ENCODE measurements at places on chromosomes 5 and 9.

- no peak for DNase-seq
Observed at GRCh38 chr9:137349471-137350033, 47.5 kb upstream of the NRARP start.

DNA sequence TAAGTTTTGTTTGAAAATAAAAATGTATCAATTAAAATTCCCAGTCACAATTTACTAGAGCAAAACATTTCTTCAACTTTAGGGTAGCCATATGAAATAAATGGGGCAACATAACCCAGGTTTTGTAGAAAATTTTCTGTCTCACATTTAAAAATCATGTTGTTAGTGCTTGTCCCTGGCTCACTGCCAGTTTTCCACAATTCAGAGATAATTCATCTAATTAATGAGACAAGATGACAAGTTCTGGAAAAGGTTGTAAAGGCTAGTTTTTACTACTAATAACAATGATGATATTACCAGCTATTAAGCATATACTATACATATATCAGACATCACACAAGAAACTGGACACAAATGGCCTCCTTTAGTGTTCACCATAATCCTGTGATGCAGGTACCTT is 45.9 kb downstream of the MEGF9 start:
- DNase-seq = no peak

DNA sequence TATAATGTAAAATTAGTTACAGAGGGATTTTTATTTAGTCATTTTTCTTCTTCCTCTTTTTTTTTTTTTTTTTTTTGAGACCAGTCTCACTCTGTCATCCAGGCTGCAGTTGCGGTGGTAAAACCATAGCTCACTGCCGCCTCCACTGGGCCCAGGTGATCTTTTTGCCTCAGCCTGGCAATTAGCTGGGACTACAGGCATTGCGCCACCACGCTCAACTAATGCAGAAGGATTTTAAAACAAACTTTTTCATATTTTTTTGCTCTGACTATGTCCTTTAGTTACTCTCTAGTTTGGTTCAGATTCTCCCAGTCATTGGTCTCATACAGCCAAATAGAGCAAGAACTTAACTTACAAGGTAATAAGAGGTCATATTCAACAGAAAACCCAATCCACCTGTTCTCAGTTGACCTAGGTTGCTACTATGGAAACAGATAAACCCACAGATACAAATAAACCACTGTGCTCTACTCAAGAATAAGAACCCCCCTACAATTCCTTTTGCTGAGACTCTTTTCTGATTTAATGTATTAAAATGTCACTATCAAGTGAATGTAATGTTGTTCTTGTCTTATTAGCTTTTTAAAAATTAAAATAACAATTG is 50.1 kb upstream of the TTC39B start:
- DNase-seq = peak; percentile 23

DNA sequence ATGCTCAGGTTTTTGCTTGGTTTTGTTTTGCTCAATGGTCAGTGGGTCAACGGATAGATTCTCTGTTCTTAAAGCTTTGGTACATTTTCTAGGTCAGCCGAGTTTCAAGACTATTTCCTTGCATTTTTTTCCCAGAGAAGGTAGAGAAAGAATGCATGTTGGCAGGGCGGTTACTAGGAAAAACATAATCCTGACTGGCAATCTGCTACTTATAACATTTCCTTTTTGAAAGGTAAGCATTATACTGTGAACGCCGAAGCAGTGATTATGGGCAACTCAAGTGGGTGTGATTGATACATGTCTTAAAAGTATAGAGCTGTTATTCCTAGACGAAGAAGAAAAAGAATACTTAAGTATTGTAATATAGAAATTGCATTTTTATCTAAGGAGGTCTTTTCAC is 273.2 kb downstream of the MAST4 start:
- no peak for DNase-seq

DNA sequence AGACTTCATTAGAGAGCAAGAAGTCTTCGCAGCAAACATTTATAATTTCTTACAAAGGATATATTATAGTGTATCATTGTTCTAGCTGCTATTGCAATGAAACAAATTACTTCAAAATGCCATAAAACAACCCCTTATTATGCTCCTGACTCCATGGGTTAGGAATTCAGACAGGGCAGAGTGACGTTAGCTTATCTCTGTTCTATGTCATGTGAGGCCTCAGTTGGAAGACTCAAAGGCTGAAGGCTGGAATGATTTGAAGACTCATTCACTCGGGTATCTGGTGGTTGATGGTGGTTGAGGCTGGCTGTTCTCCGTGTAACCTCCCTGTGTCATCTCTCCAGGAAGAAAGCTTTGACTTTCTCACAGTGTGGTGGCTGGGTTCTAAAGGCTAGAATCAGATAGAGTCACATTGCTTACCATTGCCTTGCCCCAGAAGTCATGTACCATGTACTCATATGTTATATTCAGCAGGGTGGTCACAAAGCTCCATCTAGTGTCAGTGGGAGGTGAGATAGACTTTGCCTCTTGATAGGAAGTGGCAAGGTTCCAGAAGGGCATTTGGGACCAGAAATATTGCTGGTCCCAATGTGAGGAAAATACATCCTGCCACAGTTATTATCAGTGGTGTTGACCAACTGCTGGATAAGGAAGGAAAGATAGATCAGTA is 226.9 kb downstream of the TMEM38B start:
- no peak for DNase-seq

GRCh38 chr9:113026200-113026599 is 14.2 kb upstream of the ZNF883 start:
- DNase-seq = no peak

GRCh38 chr9:5466766-5467165 is 16.4 kb downstream of the CD274 start:
- DNase-seq = no peak

- DNase-seq = no peak
Observed at GRCh38 chr9:91143642-91144041, 218.1 kb downstream of the AUH start.

GRCh38 chr9:127237801-127238200 is 26.8 kb upstream of the GARNL3 start:
- DNase-seq = no peak

DNA sequence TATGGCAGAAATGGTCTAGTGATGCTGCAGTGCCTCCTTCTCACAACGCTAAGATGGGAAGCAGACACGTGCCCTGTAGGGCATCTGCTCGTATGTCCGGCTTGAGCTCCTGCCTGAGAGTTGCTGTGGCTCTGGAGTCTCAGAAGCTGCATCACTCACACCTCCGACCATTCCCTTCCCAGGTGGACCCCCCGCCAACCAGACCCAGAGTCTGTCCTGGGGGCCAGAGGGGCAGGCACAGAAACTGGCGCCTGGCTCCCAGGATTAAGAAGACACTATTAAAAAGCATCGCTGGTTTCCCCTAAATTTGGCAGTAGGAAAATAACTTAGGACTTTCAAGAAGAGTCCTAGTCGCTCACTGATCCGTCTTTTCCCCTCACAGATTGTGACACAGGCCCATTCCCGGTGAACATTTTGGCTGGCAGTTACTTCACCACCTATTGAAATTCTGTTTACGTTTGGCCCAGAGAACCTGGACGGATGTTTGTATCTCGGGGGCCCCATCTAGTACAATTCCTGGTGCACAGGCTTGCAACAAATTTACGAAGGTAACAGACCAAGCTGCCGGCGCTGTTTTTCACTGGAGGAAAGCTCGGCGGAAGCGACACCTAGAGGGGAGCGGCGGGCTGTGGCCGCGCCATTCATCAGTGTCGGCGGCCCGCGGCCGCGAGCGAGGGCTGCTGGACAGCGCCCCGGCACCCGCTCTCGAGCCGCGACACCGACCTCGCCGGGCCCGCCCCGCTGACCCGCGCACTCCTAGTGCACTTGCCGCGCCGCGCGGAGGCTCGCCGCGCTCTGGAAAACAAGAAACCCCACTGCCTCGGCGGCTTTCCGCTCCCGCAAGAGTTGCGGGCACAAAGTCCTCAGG is 1.6 kb downstream of the FSTL4 start:
- peak; percentile 61 for DNase-seq

DNA sequence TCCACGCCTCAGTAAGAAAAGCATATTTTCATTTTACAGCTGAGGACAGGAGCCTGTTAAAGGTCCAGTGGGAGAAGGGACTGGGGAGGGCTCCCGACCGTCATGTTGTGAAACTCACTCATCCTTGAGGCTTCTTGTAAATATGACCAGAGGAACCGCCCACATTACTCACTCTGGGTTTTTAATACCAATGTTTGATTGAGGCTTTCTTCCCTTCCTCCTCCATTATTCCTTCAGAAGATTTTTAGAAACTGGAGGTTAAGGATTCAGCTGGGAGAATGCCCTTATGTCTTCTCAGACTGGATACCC is 61.4 kb upstream of the GLRX start:
- no peak for DNase-seq

DNA sequence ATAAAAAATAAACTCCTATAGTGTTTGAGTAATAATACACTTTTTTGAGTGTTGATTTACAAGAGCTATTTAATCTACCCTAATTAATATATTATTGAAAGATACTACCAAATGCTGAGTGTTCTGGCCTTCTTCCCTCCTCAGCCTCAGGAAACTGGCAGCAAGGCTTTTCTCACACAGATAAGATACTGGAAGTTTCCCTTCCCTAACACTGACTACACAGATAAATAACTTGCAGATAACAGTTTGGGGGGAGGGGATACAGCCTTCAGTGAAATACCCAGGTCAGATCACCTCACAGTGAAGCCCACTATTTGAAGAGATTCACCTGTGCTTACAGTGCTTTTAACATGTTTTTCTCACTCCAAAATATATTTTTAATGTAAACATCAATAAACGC is 1.6 kb upstream of the NIPSNAP3A start:
- no peak for DNase-seq

DNA sequence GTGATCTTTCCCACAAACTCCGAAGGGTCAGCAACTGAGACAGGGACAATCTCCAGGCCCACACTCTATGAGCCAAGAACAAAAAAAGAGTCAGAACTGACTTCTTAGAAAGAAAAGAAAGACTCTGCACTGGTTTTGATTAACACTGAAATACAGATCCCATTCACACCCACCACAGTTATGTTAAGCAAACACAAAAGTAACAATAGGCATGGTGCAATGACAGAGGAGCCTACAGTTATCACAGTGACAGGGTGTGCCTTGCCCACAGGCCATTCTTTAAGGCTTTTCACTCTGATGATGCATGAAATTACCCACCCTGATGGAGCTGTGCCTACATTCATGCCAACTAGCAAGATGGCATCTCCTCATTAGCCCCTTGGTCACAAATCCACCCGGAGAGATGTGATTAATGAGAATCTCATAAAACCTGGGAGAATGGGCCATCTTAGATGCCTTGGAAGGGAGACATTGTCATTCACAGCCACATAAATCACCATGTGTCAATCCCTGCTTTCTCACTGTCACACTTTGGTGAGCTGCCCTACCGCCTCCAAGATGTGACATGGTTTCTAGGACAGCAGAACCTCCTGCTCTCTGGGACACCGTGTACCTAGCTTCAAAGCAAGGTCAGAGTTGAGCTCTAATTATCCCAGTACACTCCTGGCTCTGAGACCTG is 27.6 kb upstream of the FSTL4 start:
- DNase-seq = no peak

- no peak for DNase-seq
Observed at GRCh38 chr9:120412425-120412951, 167.5 kb downstream of the CDK5RAP2 start.

DNA sequence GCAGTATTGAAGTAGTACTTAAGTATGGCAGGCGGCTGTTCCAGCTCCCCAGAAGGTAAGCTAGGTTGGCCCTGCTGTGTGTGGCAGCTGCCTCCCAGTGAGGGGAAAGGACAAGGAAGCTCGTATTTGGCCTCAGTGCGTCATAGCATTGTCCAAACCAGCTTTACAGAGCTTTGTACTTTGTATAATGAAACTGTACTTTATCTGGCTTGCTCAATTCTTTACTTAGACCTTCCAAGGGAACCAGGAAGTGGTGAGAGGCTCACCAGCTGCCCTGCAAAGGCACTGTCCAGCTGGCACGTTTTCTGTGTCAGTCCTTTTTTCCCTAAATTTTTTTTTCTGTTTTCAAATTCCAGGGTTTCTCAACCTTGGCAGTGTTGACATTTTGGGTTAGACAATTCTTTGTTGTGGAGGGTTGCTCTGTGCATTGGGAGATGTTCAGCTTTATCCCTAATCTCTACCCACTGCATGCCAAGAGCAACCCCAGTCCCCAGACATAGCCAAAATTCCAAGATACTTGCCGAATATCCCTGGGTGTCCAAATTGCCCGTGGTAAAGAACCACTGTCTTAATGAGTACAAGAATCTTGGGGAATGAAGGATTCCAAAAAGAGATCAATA is 474.5 kb downstream of the LRRC70 start:
- DNase-seq = peak; percentile 31

DNA sequence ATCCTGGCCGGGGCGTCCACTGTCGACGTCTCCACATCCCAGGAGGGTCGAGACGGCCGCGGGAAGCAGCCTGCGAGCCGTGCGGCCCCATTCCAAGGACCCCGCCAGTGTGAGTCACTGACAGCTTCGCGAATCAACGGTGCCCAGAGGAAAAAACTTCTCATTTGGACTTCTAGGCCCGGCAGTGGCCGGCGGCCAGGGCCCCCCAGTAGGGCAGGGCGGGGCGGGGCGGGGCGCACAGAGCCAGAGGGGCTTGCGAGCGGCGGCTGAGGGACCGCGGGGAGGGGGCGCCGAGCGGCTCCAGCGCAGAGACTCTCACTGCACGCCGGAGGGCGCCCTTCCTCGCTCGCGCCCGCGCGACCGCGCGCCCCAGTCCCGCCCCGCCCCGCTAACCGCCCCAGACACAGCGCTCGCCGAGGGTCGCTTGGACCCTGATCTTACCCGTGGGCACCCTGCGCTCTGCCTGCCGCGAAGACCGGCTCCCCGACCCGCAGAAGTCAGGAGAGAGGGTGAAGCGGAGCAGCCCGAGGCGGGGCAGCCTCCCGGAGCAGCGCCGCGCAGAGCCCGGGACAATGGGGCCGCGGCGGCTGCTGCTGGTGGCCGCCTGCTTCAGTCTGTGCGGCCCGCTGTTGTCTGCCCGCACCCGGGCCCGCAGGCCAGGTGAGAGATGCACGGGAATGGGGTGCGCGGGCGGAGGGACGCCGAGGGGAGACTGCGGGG is at the start of gene F2R:
TSS of gene F2R (plus strand) at position 391 of the 720 bp plus-strand sequence. CDS start at position 573, 182 bp downstream.
- peak; percentile 79 for DNase-seq

GRCh38 chr9:95788021-95788420 is 87.5 kb upstream of the ERCC6L2 start:
- DNase-seq = no peak

GRCh38 chr5:105508519-105508918 is 1945.9 kb upstream of the NUDT12 start:
- DNase-seq = no peak

DNA sequence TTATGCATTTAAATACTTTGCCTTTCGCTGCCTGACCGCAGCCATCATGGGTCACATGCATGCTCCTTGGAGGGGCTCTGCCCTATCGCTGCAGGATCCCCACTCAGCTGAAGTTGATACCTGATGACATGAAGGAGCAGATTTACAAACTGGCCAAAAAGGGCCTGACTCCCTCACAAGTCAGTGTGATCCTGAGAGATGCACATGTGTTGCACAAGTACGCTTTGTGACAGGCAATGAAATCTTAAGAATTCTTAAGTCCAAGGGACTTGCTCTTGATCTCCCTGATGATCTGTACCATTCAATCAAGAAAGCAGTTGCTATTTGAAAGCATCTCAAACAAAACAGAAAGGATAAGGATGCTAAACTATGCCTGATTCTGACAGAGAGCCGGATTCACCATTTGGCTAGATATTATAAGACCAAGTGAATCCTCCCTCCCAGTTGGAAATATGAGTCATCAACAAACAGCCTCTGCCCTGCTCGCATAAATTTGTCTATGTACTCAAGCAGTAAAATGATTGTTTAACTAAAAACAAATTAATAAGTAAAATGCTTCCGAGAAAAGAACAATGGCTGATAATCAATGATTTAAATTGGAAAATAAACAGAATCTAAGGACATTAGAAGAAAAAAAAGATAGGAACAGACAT is 41.6 kb upstream of the PPP2CA start:
- DNase-seq = no peak

- no peak for DNase-seq
Observed at GRCh38 chr9:137034039-137034708, 2.3 kb upstream of the FUT7 start.
